ENCODE measurements at places on chromosomes 6 and 20.
A peak's percentile ranks its signal among the peaks of the same experiment; 100 is the strongest.

- DNase-seq, result no peak
These were observed 20.7 kb downstream of the ABHD12 start for GRCh38 chr20:25369971-25370370.

- no peak for DNase-seq
These were observed 54.0 kb downstream of the RNF182 start for GRCh38 chr6:13978787-13979186.

DNA sequence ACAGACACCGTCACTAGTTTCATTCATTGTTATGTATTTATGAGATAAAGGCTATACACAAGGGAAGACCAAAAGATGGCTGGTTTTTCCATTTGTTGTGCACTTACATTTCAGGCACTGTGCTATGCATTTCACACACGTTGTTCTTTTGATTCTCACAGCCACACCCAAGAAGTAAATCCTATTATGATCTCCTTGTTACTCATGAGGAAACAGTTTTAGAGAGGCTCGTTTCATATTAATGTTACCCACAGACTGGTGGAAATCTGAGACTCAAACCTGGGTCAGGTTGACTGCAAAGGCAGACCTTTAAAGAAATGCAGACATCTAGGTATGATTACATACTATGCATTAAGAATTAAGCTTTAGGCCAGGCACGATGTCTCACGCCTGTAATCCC is 34.9 kb downstream of the SHLD1 start:
- DNase-seq, result no peak

DNA sequence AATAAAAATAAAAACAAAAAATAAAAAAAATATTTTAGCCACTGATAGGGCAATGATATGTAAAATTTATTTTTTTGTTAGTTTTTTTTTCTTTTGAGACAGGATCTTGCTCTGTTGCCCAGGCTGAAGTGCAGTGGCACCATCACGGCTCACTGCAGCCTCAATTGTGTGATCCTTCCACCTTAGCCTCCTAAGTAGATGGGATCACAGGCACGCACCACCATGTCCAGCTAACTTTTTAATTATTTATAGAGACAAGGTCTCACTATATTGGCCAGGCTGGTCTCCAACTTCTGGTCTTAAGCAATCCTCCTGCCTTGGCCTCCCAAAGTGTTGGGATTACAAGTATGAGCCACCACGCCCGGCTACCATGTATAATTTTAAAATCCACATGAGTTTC is 59.4 kb downstream of the RIOK1 start:
- no peak for DNase-seq

- DNase-seq, result no peak
These were observed 16.5 kb upstream of the BHLHE23 start for GRCh38 chr20:63023071-63023935.

DNA sequence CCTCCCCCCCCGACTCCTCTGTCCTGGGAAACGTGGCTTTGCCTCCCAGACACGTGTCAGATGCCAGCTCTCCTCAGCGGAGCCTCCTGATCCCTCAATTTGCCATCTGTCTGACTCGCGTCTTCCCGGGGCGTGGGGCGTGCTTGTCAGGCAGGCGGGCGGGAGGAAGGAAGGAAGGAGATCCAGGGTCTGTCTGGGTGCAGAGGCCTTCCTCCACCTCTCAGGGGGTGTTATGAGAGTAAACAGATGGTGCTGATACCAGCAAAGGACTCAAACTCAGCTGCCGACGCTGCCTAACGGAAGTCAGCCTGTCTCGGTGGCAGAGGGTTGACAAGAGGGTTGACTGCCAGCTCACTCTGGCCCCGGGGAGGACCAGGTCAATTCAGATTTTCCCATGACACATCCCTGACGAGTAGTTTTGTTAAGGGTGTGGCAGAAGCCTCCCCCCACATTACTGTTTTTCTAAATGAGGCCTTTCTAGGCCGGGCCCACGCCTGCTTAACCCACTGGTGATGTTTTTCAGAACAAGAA is 17.0 kb downstream of the UQCC2 start:
- no peak for DNase-seq

DNA sequence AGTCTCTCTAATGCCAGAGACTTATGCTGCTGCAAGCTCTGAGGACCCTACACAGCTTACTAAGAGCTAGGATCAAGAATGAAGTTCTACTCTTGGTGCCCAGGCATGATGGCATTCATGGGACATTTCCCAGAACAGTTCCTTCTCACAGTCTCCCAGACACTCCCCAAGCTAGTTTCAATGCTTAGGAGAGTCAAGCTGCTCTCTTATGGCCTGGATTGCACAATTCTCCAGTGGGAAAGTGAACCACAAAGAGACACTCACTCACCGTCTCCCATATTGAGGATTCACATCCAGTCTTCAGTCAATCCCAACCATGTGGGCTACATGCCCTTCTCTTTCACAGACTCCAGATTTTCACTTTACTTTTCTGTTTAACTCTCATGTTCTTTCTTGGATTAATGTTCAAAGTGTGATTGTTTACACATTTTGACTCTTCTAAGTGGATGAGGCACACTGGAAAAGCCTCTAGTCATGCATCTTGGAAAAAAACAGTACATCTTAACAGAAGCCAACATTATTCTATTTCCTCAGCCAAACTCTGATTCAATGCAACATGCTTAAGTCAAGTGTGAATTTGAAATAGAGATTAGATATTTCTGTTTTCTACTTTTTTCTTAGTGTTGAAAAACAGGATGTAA is 447.8 kb upstream of the BTBD3 start:
- no peak for DNase-seq

DNA sequence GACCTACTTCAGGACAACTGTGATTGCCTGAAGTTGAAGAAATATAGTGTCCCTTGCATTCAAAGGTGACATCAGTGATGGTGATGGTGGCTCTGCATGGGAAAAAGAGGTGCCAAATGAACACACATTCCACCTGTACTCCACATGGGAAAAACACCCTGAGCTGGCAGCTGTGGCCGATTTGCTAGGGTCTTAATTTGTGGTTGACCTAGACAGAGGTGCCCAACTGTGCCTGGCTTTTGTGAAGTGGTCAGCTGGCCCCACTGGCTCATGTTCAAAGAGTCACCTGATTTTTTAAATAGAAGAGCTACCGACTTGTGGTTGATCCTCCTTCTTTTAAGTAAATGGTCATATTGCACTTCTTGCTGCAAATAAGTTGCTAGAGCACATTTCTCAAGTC is 7.6 kb upstream of the GCNT2 start:
- DNase-seq, result no peak

GRCh38 chr6:153401751-153402150 is 270.7 kb upstream of the RGS17 start:
- DNase-seq, result no peak

DNA sequence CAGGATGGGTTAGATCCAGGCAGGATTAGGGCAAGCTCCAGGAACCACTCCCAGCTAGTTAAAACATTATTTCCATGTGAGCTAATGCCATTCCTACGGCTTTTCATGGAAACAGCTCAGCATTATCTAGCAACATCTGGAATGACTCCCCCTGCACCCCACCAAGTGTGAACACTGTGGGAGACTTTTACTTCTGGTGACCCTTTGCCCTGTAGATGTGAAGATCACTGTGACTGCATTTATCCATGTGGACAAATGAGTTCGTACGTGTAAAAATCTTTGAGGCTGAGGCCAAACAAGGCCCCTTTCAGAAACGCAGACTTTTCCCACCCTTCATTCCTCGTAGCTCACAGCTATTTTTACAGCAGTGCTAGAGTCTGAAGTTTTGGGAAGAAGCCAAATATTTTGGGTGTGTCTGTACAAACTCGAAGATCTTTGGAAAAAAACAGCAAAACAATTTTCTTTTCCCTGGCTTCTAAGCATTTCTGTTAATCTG is 221.8 kb upstream of the SOX4 start:
- DNase-seq, result no peak

DNA sequence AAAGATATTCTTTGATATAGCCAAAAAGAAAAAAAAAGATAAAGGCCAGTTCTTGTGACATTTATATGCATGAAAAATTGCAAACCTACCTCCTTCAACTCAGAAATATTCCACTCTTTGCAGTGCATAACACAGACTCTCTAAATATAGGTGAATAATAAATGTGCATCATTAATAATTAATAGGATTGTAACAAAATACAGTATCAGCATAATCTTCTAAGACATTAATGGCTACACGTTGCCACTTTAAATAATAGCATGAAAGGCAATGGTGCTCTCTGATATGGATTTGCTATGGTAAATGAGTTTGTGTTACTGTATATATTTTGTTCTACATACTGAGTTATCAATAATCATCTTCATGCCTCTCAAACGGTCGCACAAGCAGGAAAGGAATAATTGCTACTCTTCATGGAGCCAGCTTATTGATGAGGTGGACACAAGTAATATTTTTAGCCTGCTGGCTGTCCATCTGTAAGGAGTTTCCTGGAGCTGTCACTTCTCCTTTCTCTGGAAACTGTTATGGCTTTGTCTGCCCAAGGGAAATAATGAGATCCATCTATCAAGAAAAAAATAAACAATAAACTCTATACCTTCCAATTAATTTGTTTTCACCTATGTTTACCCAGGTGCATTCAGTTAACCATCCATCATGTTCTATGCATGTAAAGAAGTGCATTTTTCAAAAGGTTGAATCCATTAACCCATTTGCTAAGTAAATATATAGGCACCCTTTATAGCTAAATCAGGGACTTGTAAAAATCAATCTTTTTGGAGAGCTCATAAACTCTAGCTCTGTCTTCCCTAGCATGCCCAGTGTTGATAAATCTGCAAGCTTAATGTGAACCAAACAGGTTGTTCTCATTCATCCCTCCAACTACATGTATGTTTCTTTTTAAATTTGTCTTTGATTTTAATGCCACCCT is 253.0 kb downstream of the NKAIN2 start:
- peak; percentile 98 for DNase-seq

DNA sequence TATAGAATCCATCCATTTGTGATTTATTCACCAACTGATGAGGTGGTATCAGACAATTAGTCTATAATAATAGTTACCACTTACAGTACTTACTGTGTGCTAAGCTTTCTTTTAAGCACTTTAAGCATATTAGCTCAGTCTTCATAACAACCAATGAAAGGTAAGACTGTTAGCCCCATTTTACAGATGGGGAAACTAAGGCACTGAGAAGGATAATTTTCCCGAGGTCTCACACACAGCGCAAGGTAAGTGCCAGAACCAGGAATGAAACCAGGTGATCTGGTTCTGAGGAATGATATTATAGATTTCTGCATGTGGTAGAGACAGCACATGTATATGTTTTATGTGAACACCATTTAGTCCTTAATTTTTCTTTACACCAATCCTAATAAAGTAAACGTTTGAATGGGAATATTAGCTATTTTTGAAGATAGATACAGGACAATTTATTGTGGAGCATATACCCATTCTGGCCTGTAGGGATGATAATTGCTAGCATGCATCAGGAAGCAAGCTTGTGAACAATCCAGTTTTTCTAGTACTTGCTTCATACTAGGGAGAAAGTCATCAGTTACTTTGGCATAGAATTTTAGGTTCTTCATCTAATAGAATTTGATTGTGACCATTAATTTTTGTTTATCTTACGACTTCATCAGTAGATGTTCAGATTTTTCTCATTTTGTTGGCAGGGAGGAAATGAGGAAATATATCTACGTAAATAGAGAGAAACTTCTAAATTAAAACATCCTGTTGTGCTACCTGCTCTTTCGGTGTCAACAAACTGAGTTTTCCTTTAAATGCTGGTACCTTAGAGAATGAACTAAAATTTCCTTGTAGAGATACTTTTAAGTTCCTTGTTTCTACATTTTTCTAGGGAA is 3.0 kb downstream of the YWHAB start:
- DNase-seq, result no peak
